Occipital lobe (tissue), 3 donors: ENCODE measurements at places on chromosomes 12 and 14. TPM values are rescaled to one million over a fixed set of nuclear protein-coding genes. Genes with fewer than 3 reads are reported as not detected.

GRCh38 chr12:64840949-64841717 lies 16.7 kb downstream of the TBC1D30 start:
- DNase-seq, result no peak

GRCh38 chr14:75875958-75876357 lies 105.8 kb downstream of the TGFB3 start:
- no peak for DNase-seq

GRCh38 chr12:65962921-65963861 lies 138.9 kb downstream of the HMGA2 start:
- DNase-seq, result no peak

GPX2 gene
- not detected for total RNA-seq

DNA sequence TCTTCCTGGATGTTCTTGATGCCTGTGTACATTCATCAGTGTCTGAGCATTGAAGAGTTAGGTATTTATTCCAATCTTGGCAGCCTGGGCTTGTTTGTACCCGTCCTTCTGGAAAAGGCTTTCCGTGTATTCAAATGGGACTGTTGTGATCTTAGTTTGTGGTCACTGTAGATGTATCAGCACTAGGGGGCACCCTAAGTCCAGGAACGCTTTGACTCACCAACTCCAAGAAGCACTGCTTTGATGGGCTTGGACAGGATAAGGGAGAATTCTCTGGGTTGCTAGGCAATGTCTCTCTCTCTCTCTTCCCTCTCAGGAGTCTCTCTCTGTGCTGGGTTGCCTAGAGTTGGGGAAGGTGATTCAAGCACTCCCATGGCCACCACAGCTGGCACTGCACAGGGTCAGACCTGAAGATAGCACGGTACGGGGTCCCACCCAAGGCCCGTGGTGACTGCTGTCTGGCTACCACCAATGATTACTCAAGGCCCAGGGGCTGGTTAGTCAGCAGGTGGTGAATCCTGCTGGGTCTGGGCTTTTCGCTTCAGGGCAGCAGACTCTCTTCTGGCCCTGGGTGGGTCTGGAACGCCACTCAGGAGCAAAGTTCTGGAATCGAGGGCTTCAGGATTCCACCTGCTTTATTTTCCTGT lies 211.1 kb upstream of the RGS6 start:
- no peak for DNase-seq

DNA sequence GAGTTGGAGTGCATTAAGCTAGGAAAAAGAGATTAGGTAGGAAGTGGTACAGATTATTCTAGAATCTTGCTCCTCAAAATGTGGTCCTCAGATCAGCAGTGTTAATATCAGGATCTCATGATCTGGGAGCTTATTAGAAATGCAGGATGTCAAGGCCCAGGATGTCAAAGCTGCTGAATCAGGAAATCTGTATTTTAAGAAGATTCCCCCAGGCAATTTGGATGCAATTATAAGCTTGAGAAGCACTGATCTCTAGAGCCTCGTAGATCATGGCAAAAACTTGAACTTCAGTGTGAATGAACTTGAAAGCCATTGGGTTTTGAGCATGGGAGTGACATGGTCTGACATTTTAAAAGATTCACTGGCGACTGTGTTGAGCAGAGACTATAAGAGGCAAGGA lies 6.6 kb downstream of the NCAPD2 start:
- no peak for DNase-seq

- DNase-seq, result no peak
Measured at GRCh38 chr14:51333901-51334521, 94.0 kb downstream of the TMX1 start.

DNA sequence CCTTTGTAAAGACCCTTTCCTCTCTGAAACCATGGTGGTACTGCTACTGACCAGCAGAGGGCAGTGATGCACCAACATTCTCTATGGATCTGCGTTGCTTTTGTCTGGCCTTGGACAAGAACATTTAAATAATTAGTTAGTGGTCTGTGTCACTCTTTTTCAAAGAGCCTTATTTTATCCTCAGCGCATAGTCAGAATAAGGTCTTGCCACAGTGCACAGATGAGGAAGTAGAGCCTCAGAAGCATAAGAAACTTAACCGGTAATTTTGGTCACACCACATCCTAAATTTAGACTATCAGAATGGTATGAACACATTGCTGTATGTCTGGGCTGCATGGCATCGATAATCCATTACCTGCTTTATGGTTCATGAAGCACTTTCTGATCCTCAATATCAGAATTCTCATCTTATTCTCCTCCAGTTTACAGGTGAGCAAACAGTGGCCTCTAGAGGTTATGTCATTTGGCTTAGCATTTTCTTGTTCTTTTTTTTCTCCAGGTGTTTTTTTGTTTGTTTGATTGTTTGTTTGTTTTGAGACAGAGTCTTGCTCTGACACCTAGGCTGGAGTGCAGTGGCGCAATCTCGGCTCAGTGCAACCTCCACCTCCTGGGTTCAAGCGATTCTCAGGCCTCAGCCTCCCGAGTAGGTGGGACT lies 23.7 kb upstream of the IFT81 start:
- DNase-seq, result peak; percentile 24

RAD51B gene
- total RNA-seq, result 9.8 TPM
